Activated CD4-positive, alpha-beta T cell treated with anti-CD3 and anti-CD28 coated beads for 24 hours (primary cell): ENCODE measurements at places on chromosomes 5 and 9.

DNA sequence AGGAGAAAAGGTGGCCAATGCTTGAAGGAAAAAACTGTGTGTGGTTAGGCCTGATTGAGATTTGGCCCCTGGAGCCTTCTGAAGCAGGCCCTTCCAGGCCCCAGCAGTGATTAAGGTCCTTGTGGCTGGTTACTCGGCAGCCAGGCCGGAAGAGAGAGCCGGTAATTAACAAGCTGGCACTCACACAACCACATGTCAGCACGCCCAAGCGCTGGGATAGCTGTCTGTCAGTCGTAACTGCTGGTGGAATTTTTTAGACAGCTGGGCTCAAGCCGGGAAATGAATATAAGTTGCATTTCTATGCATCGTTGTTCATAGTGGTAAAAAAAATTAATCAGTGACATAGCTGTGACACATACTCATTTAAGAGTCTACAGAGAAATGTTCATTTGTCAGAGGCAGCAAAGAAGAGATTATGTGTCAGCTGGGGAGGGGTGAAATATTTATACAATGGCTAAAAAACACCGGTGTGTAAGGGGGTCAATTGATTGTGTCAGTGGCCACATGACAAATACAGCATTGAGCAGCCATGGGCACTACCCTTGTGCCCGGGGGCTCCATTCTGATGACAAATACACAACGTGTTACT, 13.7 kb upstream of the ARAP3 start:
- DNase-seq = no peak

- no peak for DNase-seq
Observed at GRCh38 chr5:85488295-85488694, 1103.6 kb upstream of the EDIL3 start.

DNA sequence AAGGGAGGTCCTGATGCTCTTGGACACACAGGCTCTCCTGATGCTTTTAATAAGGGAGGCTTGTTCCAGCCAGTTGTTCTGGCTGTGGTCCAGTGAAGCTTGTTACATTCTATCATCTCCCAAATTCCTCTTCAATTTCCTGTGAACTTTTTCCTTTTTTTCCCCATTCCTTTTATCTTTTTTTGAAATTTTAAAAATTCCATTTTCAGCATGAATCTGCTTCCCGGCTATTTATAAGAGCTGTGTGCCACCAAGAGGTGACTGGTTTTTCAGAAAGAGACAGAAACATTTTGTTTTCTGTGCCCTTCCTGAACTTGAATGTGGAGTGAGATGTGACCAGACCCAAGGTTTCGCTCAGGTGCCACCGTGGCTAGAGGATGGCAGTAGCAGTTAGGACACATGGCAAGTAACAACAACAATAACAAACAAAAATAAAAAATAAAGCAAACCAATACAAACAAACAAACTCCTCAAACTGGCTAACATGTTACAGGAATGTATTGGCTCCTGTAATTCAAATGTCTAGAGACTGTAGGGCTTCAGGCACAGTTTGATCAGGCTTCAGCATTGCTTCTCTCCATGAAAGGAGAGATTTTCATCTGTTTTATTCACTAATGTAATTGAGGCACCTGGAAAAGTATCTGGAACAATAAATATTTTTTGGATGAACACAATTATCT, 121.1 kb downstream of the BOD1 start:
- DNase-seq = no peak

- DNase-seq = no peak
Observed at GRCh38 chr5:107916731-107917725, 246.3 kb upstream of the EFNA5 start.

- no peak for DNase-seq
Observed at GRCh38 chr9:37902796-37903646, 906 bp downstream of the SLC25A51 start.

- DNase-seq = no peak
Observed at GRCh38 chr5:85030316-85031084, 645.8 kb upstream of the EDIL3 start.

- DNase-seq = no peak
Observed at GRCh38 chr9:83304686-83305085, 233.5 kb downstream of the FRMD3 start.

GRCh38 chr9:134787601-134788531, 92.7 kb upstream of the FCN2 start:
- DNase-seq = no peak

DNA sequence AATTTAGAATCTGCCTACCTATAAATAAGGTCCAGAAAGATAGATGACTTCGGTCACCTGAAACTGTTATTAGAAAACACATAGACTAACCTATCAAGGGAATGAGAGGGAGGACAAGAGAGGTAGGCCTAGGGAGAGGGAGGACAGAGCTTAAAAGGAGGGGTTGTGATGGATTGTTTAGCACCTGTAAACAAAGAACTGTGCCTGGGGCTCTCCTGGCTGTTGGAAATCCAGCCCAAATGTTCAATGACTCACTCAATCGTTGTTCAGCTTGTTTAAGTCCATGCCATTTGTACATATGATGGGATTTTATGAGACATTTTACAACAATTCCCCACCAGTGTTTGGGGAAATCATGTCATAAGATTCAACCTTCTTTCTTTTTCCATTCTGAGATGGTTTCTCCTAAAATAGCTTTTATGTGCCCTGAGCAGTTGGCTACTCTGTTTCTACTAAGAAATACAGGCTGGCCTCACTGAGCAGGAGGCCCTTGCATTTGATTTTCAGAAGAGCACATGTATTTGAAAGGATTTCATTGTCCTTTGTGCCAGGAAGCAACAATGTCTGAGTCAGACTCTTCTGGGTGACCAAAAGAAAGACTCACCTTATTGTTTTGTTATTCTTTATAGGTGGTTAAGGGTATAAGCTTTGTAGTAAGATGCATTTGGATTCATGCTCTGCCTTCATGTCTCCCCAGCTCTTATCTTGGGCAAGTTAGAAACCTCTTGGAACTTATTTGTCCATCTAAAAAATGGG, 48.2 kb upstream of the GPR151 start:
- no peak for DNase-seq

- peak; percentile 43 for DNase-seq
Observed at GRCh38 chr5:90529939-90530677, 724 bp upstream of the LYSMD3 start.

DNA sequence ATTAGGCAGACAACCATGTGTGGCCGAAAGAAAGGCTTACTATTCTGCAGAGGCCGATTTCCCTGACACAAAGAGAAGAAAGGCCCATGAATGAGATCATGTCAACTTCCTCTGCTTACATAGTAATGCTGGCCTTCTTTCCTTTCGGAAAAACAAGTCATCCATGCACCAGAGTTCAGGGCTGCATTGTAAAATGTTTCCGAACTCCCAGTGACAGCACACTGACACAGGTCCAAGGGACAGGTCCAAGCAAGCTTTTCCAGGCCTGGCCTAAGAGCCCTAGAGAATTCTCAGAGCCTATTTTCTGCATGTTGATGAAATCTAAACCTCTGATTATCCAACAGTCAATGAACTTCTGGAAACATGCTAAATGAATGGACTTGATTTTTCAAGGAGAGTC, 140.9 kb downstream of the ZNF608 start:
- DNase-seq = no peak

GRCh38 chr5:40518485-40518917, 161.2 kb upstream of the PTGER4 start:
- no peak for DNase-seq

DNA sequence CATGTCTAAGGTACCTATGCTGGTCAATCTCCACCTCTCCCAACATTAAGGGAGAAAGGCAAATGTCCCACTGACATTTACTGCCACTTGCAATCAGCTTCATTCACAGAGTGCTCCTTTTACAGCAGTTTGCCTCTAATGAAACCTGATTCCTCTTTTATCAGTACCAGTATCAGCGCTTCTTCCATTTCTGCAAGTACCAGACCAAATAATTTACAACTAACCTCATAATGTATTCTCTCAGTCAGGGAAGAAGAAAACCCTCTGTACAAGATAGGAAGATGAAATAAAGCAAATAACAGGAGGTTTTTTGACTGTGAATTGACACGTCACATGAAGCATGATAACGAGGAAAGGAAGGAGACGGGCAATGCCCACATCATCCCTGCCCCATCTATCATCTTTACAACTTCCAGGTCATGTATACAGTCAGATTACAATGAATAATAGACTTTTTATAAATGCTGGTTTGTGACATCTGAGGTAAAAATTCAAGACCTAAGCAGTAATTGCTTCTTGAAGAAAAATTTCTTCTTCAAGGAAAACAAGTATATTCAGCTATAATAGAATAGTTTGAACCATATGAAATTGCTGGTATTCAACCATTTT, 21.9 kb downstream of the ABITRAM start:
- no peak for DNase-seq
